ENCODE measurements at places on chromosomes 1 and 21.

- DNase-seq, result no peak
These were observed 56.3 kb upstream of the C1orf87 start for GRCh38 chr1:60129911-60130310.

DNA sequence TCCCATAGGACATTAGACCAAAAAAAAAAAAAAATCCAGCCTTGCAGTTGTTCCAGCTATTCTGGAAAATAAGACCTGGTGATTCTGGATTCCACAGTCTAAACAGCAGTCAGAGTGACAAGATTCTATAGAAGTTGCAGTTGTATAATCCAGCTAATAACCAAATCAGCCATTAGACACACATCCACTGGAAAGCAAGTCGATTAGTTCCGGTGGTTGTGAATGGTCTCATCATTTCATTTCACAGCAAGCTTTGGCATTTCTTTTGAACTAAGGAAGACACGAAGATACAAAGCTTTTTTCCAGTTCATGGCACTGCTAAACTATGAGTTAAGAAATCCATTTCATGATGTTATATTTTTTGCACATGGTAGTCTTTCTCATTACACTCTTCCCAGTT, 54.4 kb upstream of the FAM89A start:
- no peak for DNase-seq

DNA sequence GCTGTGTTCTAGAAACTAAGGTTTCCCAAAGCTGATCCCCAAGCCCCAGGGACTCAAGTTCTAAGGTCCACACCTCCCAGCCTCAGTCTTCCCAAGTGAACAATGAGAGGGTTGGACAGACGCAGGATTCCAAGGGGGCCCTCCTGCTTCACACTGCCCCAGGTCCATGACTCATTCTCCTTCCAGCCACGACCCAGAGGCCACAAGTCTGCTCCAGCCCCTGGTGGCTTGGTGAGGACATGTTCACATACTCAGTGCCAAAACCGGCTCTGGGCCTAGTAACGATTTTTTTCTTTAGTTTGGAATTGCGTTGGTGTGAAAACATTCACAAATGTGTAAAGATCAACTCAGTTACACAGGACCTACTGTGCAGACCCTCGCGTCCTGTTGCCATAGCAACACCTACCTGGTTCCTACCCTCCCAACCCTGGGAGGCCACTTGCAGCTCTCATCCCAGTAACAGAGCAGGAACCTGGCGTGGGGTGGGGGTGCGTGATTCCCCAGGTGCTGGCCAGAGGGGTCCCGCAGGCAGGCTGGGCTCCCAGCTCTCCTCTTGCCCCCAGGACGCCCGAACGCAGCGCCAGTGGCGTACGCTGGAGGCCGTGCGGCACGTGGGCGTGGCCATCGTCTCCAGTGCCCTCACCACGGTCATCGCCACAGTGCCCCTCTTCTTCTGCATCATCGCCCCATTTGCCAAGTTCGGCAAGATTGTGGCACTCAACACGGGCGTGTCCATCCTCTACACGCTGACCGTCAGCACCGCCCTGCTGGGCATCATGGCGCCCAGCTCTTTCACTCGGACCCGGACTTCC, 57.0 kb downstream of the DISP3 start:
- no peak for DNase-seq

DNA sequence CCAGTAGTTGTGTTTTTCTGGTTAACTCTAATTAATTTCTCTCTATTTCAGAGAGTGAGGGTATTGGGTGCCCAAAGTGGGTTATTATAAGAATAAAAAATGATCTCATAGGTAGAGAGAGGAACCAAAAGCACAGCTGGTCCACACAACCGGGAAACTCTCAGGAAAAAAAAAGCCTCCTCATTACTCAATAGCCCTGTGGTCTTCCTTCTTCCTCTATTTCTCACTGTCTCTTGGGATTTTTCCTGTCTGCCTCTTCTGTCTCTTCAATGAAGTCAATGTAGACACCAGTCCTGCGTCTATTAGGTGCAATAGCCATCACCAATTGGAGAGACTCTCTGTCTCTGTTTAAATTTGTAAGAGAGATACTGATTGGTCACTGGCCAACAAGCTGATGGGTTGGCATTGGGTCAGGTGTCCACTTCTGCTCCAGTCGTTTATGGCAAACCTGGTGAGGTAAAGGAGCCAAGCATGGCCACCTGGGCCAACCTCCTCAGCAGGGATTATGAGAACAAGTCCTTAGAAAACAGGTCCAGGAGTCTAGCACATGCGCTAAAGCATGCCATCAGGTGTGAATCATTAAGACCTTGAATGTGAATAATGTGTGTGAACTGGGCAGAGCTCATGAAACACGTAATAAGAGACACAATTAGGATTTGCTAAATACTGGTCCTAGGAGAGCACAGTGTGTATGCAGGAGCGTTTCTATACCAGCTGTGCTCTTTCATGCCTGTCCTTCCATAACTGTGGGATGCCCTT, 443.0 kb upstream of the RUNX1 start:
- peak; percentile 13 for DNase-seq

GRCh38 chr1:21783679-21784603, 992 bp upstream of the USP48 start:
- DNase-seq, result no peak

- no peak for DNase-seq
These were observed 3.1 kb upstream of the DDAH1 start for GRCh38 chr1:85467929-85468540.

- DNase-seq, result no peak
These were observed 20.1 kb upstream of the ADAR start for GRCh38 chr1:154628121-154628405.

- DNase-seq, result peak; percentile 3
These were observed 73.2 kb upstream of the ADGRL4 start for GRCh38 chr1:79079770-79080169.

DNA sequence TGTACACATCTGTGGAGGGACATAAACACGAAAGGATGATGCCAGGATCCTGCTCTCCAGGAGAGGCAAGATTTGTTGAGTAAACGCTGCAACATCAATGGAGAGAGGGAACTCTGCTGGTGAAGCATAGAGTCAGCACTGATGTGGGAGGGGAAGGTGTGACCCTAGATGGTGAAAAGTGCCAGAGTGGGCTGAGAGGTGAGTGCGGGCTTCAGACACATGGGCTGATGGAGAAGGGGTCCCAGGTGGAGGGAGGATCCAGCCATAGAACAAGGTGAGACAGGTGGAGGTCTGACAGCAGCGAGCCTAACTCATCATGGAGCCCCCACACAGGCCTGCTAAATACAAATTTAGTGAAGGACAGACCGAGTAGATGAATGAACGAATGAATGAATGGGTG, 9.7 kb downstream of the RD3 start:
- DNase-seq, result no peak

DNA sequence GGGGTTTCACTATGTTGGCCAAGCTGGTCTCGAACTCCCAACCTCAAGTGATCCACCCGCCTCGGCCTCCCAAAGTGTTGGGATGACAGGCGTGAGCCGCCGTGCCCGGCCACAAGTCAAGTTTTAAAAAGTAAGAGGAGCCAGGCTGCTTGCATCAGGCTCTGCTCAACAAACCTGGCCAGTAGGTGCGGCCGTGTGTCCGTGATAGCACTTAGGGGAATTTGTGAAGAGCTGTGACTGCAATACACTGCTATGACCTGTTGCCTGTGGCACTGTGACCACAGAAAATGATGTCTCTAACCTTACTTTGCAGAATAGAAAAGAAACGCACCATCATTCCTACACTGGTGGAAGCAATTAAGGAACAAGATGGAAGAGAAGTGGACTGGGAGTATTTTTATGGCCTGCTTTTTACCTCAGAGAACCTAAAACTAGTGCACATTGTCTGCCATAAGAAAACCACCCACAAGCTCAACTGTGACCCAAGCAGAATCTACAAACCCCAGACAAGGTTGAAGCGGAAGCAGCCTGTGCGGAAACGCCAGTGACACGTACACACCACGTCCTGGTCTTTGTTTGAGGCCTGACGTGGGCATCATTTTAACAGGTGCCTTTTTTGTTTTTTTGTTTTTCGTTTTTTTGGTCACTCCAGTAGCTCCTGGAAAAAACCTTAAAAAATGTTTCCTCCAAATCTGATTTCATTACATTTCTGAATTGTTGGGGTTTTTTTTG, 16.7 kb downstream of the C1orf174 start:
- no peak for DNase-seq

DNA sequence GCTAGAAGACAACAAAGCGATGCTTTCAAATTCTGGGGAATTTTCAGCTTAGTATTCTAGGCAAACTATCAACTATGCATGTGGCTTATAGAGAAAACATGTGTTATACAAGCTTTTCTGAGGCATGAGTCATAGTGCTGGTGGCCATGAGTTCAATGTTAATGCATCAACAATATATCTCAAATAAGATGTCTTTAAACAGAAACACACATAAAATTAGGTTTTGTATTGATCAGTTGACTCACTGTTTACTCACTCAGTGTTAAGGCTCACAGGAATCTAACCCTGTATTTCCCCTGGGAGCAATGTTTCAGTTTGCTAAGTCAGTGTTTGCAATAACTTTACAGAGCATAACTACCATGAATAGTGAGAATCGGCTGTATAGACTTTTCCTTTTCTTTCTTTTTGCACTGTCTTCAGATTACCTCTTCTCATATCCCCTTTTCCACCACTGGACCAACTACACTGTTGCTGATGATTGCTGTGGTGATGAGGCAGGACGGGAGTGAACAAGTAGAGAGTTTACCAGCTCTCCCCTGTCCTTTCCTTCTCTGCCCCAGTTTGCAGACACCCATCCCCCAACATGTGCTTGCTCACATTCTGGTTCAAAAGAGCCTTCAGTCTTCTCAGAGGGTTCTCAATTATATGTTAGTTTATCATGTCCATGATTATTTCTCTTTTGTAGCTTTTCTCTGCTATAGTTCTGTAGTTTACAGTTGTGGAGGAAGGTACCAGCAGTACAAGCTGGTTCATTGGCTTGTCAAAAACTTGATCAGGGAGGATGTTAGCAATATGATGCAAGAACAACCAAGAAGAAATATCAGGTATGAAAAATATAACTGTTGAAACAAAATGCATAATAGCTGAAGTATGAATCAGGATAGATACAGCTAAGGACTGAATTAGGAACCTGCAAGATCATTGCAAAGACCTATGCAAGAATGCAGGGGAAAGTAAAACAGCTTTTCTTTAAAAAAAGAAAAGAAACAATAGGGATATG, 23.9 kb downstream of the CD2 start:
- DNase-seq, result no peak

- no peak for DNase-seq
These were observed 3.3 kb downstream of the ADSS2 start for GRCh38 chr1:244448279-244449036.

DNA sequence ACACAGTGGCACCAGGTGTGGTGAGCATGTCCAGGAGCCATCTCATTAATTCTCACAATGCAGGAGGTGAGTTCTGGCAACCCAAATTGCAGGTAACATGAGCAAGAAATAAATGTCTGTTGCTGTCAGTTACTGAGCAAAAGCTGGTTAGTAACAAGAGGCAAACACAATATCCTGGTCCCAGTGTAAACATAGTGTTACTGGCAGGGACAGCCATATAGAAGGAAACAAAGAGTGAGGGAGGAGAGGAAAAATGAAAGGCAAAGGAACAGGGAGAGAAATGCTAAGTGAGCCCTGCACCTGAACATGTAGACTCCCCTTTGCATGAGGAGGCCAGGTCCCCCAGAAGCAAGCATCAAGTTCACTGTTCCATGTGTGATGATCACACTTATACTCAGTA, 203.6 kb downstream of the TRABD2B start:
- DNase-seq, result no peak

GRCh38 chr21:28224191-28224726, 768.4 kb downstream of the LTN1 start:
- no peak for DNase-seq

DNA sequence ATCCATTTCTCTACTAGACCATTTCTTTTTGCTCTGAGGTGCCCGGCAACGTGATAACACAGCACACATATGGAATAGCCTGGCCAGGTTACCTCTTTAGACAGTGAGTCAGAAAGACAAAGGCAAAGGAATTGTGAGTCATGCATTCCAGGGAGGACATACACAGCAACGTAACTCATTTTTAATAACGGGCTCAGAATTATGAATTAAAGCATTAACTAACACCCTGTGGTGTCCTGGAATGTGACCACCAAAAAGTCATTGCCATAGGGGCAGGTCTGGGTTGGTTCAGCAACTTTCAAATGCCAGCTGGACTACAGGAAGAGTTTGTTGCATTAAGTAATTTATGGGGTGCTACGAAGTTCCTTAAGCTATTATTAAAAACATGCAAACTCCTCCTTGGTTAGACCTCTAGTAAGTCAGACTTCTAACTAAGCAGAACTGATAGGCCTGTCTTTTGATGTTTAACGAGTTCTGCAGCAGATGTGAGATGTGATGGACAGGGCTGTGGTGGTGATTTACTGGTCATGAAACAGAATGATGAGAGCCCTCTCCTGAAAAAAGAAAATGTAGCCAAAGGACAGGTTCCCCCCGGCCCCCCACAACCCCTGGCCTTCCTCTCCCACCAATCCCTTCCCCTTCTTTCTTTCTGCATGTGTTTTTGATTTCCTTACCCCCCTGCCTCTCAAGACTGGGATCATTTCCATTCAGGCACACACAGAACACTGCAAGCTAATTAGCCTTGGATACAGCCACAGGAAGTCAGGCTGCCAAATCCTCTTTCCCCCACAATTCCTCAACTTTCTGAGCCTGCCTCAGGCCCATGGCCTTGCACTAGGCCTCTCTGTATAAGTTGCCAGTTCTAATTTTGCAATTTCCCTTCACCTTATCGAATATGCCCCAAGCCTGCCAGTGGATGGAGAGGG, 88.9 kb upstream of the HAO2 start:
- peak; percentile 46 for DNase-seq

DNA sequence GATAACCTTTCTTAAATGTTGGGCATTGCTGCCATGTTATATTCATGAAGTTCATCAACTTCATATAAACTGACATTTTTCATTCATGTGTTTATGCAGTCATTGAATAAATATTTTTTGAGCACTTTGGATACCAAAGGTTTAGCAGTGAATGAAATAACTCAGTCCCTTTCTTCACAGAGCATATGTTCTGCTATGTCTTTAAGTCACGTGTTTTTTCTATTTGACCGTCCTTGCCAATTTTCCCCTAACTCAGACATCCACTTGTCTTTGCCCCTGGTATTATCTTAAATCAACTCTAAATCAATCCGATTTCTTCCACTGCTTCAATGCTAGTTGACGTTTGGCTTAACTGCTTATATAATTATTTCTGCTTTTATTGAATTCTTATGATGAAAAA, 16.6 kb downstream of the ADARB1 start:
- no peak for DNase-seq

- DNase-seq, result no peak
These were observed 19.8 kb downstream of the CSF1 start for GRCh38 chr1:109930252-109930993.
